T-helper 1 cell (primary cell): ENCODE measurements at places on chromosomes 5 and 9.

- DNase-seq: no peak
Measured at GRCh38 chr5:36017622-36018021, 26.4 kb upstream of the UGT3A1 start.

DNA sequence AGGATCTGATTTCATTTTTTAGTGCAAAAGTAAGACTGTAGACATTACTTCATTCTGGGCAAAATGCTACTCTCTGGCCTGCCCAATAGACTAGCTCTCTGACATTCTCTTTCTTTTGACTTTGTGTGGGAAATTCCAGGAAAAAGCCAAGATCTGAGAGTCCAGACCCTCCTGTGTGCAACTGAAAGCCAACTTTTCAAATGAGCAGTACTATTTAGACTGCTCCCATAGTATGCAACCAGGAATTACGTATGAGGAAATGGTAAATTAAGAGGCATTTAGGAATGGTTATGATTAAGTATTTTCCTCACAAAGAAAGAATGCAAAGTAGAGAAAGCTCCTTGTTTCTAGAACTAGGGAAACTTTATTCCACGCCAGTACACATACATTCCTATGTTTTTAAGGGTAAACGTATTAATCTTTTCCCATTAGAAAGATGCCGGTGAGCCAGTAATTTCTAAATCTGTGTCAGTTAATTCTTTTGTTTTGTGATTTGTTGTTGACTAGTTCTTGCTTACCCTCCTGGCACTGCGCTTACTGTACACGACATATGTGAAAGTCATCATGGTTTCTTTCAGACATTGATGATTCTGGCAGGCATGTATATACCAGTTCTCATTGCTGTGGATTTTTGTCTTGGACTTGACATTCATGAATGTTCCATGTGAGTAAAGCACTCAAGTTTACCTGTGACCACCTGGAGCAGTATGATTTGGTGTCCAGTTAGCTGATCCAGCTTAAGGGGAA lies 56.0 kb downstream of the AOPEP start:
- no peak for DNase-seq

- no peak for DNase-seq
Measured at GRCh38 chr9:38352530-38353328, 39.8 kb upstream of the ALDH1B1 start.

DNA sequence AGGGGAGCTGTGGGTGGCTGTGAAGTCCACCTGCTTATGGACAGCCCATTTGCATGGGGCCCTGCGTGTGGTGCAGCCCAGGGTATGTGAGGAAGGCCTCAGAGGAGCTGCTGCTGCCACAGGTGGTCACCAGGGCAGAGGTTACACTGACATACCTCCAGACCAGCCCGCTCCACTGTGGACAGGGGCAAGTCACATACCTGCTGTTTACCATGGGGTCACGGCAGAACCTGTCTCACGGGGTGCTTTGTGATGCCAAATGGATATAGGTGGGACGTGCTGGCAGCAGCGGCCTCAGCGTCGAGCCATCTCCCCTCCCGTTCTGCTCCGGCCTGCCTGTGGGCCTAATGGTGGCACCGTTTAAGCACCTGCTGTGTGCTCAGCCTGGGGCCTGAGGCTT lies 127.5 kb upstream of the LMX1B start:
- no peak for DNase-seq

DNA sequence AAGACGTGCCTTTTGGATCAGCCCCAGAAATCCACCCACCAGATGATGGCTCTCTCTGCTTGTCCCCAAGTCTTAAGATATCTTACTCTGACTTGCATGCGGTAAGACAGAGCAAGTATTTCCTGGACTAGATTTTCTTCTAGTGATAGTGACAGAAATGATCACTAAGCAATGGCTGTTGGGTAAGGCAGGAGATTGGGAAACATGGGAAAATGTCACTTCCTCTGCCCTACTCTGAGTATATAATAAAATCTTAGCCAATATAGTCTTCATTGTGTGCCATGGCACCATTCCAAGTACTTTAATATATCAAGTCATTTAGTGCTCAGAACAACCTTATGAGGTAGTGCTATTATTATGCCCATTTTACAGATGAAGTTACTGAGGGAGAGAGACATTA lies 31.0 kb upstream of the GNA14 start:
- DNase-seq: no peak

DNA sequence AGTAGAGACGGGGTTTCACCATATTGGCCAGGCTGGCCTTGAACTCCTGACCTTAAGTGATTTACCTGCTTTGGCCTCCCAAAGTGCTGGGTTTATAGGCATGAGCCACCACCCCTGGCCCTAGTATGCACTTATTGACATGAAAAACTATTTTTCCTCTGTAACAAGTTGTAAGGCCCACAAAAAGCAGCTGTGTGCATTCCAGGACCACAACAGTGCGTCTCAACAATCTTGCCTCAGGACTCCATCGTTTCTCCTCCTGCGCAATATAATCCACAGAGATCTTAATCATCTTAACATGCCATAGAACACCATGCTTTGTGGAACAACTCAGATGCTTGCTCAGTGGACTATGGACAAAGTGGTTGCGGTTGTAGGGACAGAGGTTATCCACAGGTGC lies 10.2 kb downstream of the OR2V1 start:
- DNase-seq: no peak

GRCh38 chr9:94888775-94889174 lies 162.3 kb downstream of the AOPEP start:
- DNase-seq: no peak

- DNase-seq: no peak
Measured at GRCh38 chr5:65271906-65272305, 209.8 kb downstream of the ADAMTS6 start.
